ENCODE measurements at places on chromosomes 7 and 10.

DNA sequence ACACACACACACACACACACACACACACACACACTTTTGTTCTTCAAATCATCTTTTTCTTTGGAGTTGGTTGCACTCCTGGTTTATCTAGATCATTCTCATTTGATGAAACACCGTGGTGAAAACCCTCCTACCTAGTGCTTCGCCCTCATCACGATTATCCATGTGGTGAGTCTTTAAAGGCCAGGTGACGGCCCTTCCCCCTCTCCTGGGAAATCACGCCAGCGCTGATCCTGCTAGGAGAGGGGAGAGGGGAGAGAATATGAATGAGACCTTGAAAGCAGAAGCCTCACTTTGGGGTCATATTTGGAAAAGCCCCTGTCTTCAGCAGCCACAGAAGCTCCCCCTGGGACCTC lies 103.9 kb upstream of the LRRC4 start:
- DNase-seq, result no peak

GRCh38 chr7:149838224-149838991 lies at the start of gene ZNF862:
Gene ZNF862 (plus strand): TSS chr7:149838375. CDS start chr7:149838612, 237 bp downstream.
- DNase-seq, result peak; percentile 87

- DNase-seq, result no peak
Observed at GRCh38 chr7:143243111-143243510, 20.1 kb upstream of the GSTK1 start.

DNA sequence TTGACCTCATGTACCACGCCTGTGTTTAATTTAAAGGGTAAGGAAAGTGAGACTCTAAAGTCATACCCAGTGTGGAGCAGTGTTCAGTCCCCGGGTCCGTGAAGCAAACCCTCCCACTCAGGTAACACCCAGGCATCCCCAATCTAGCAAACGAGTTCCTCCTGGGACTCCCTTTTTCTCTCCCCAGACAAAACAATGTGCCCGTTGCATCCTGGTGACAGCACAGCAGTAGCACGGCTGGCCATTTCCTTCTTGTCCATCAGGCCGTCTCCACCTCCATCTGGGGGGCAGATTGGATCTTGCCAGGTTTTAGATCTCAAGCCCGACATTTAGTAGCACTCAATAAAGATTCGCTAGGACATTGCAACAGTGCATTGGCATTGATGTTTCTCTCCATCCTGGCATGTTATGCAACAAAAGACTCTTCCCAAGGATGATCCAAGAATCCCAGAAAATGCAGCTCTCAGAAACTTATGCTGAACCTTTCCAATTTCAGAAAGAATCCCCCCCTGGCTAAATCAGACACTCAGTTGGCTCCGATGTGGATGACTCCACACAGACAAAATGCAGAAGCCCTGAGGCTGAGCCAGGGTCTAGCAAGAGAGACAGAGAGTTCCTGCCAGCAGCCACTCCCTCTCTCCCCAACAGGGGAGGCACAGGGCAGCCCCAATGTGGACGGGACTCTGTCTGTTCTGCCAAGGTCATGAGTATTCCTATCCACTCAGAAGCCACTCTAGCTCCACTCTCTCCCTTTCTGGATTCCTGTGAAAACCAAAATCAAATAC lies 274.5 kb upstream of the MGMT start:
- no peak for DNase-seq

DNA sequence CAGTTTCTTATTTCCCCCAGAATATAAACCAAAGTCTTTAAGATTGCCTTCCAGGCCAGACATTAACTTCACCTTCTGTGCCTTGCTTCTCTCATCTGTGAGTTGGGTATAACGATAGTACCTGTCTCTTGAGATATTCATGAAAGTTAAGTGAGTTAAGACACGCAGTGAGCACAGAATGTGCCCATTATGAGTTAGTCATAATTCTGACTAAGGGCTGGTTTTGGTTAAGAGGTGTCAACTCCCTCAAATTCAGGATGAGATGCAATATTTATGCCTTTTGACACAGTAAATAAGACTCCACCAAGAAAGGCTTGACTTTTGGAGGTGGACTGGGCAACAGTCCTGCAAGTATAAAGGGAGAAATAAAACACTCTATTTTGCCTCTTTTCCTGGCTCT lies 528.7 kb upstream of the IGFBP3 start:
- no peak for DNase-seq

DNA sequence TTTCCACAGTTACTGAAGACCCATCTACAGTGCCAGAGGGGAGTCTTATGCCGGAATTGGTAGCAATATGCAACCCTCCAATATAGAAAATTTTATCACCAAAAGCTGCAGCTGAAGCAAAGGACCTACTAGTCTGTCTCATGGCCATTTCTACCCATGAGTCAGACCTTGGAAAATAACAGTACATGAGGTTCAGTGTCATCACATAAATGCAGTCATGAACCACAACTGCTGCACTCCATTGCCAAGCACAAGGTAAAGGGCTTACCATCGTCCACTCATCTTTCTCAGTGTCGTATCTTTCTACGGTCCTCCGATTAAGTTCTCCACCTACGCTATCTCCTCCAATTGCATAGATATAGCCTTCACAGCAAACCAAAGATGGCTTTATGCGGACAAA lies 21.8 kb downstream of the KBTBD2 start:
- DNase-seq, result no peak

GRCh38 chr7:25770670-25771069 lies 381.3 kb upstream of the NFE2L3 start:
- no peak for DNase-seq

GRCh38 chr7:41637049-41637448 lies 65.8 kb downstream of the INHBA start:
- no peak for DNase-seq

GRCh38 chr7:105304040-105304895 lies 84.5 kb downstream of the SRPK2 start:
- no peak for DNase-seq

- DNase-seq, result no peak
Observed at GRCh38 chr7:18541181-18541870, 45.8 kb downstream of the HDAC9 start.

- no peak for DNase-seq
Observed at GRCh38 chr10:67257018-67257417, 331.2 kb downstream of the LRRTM3 start.

- no peak for DNase-seq
Observed at GRCh38 chr10:105473170-105473569, 832.1 kb downstream of the SORCS3 start.

GRCh38 chr10:125782054-125782453 lies 6.4 kb upstream of the MMP21 start:
- no peak for DNase-seq

DNA sequence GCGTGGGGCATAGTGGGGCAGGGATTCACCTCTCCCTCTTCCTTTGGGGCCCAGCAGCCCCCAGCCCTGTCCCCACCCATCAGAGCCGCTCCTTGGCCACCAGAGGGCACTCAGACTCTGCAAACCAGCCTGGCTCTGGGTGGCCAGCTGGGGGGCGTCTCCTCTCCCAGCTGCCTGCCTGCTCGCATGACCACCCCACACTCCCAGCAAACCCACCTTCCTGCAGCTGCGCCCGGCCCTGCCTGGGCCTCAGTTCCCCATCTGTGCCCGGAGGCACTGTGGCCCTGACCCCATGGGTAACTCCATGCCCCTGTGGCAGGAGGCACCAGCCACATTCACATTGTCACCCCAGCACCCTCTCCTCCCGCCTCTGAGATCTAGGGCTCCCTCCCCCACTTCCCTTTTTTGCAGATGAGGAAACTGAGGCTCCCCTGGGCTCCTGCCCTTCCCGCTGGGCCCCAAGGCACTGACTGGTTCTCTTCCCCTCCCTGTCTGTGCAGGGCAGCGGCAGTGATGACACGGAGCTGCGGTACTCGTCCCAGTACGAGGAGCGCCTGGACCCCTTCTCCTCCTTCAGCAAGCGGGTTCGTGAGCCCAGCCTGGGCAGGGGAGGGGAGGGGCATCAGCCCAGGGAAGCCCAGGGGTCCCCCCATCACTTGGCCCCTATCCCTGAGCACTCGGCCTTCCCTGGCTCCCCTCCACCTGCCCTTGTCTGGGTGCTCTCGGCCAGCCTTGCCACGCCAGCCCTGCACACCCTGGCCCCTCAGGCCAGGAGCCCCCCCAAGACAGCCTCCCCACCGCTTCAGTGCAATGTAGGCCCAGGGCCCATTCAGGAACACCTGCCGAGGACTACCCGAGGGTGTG lies 6.9 kb upstream of the SH2B2 start:
- no peak for DNase-seq

GRCh38 chr7:101075646-101076045 lies 9.6 kb upstream of the TRIM56 start:
- DNase-seq, result no peak

- no peak for DNase-seq
Observed at GRCh38 chr7:91191771-91192170, 72.5 kb upstream of the FZD1 start.

DNA sequence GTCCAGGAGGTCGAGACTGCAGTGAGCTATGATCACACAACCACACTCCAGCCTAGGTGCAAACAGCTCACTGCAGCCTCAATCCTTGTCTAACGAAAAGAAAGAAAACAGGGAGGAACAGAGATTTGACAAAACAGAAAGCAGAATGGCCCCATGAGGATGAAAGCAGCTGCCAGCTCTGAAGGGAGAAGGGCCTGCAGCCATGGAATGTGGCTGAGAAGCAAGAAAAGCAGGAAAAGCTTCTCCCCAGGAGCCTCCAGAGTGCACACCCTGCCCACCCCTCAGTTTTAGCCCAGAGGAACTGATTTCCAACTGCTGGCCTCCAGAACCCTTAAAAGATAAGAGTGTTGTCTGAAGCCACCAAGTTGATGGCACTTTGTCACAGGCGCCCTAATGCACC lies 13.0 kb downstream of the ESYT2 start:
- DNase-seq, result no peak

GRCh38 chr7:23396222-23397015 lies 73.9 kb downstream of the IGF2BP3 start:
- no peak for DNase-seq

DNA sequence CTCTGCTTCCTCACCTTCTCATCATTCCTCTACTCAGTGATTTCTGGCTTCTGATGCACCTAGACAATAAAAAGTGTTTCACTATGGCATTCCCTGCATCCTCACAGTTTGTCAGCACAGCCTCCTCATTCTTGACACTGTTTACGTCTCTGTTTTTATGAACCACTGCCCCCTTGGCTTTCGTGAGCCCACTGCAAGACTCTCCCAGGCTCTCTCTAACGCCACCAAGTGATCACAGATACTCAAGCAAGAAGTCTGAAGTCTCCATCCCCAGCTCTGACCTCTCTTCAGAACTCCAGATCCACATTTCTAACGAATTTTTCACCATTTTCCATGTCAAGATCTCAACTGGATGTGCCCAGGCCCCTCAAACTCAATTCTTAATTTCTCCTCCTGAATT lies 8.9 kb downstream of the SLC16A9 start:
- DNase-seq, result no peak

- DNase-seq, result no peak
Observed at GRCh38 chr7:40232242-40232893, 97.6 kb downstream of the SUGCT start.

- DNase-seq, result no peak
Observed at GRCh38 chr7:67661-68395, 124.5 kb upstream of the FAM20C start.

DNA sequence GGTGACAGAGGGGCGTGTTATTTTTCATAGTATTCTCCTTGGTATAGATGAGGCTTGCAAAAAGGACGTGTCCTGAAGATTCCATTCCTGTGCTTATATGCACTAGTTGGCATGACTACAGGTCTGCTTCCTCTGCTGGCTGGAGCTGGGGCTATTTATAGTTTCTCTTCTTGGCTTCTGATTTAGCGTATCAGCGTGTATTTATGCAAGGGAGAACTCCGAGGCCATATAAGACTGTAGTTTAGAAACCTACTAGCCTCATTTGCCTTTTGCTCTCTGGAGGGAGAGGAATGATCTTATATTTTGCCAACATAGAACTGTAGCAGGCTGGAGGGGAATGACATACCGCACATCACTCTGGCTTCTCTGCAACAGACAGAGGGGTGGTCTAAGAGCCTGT lies 39.7 kb downstream of the CACNB2 start:
- DNase-seq, result no peak

DNA sequence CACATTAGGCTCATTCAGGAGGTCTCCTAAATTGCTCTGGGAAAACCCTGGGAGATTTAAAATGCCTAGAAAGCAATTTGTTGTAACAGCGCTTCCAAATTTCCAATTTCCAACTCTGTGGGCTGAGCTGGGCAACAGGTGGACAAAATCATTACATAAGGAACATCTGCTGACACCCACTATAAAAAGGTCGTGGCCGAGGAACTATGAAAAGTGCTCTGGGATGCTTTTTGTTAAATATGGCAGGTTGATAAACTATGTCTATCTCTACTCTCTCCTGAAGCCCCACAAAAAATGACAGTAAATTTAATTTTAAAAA lies 45.1 kb downstream of the ATXN7L1 start:
- DNase-seq, result no peak

DNA sequence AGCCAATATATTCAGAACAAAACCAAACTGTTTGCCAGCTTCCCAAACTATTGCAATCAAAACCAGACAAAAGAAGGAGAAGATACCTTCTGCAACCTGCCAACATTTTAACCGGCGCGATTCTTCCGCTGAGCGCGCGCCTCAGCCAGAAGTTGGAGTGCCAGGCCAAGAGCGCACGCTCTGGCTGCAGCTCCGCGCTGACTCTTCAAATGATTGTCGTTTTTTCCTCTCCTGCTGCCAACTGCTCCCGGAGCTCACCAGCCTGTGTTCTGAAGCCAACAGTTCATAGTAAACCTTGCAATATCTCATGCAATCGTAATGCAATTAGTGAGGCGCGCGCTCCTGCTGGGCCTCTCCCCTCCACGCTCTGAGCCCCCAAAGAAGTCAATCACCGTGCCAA lies 259.7 kb upstream of the MGMT start:
- DNase-seq, result no peak

DNA sequence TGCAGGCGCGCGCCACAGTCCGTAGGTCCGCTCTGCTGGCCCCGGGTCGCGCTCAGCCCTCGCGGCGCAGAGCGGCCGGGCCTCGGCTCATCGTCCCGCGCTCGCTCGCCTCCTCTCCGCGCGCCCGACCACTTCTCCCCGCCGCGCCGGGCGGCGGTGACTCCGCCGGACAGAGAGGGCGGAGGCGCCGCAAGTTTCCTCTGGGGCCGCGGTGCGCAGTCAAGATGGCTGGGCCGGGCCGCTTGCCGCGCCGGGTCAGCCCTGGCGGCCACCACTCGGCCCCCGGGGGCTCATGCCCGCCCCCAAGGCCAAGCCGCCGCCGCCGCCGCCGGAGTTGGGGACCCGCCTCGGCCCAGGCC lies 441 bp downstream of the FZD8 start:
- DNase-seq, result no peak

Measured in stimulated activated CD8-positive, alpha-beta memory T cell treated with anti-CD3 and anti-CD28 coated beads, Interleukin-4, amount 100 ng/mL, for 1 hour (primary cell).